ENCODE measurements at places on chromosomes 1 and 21.

GRCh38 chr1:203480525-203481084 is 5.0 kb downstream of the PRELP start:
- DNase-seq = peak; percentile 59

- DNase-seq = no peak
Measured at GRCh38 chr1:95415146-95415545, 181.1 kb downstream of the RWDD3 start.

DNA sequence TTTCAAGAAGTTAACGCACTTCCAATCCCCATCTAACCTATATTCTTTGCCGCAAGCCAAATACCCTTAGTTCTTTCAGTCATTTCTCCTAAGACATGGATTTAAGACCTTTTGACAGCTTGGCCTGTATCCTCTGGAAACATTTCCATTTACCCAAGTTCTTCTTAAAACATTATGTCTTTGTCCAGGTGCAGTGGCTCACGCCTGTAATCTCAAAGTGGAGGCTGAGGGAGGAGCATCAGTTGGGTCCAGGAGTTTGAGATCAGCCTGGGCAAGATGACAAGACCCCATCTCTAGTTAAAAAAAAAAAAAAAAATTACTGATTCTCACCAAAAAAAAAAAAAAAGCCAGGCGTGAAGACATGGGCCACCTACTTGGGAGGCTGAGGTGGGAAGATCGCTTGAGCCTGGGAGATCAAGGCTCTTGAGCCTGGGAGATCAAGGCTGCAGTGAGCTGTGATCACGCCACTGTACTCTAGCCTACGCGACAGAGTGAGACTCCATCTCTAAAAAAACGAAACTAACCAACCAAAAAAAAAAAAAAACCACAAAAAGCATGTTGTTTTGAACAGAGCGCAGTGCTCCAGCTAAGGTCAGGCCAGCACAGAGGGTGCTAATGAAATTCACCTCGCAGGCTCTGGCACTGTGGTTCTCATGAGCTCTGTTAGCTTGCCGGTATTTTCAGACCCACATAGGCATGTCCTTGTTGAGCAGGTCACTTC is 36.0 kb downstream of the NUAK2 start:
- DNase-seq = peak; percentile 73

- no peak for DNase-seq
Measured at GRCh38 chr1:237811633-237812032, 79.1 kb downstream of the ZP4 start.

GRCh38 chr1:90174246-90174645 is 179.3 kb downstream of the ZNF326 start:
- no peak for DNase-seq

DNA sequence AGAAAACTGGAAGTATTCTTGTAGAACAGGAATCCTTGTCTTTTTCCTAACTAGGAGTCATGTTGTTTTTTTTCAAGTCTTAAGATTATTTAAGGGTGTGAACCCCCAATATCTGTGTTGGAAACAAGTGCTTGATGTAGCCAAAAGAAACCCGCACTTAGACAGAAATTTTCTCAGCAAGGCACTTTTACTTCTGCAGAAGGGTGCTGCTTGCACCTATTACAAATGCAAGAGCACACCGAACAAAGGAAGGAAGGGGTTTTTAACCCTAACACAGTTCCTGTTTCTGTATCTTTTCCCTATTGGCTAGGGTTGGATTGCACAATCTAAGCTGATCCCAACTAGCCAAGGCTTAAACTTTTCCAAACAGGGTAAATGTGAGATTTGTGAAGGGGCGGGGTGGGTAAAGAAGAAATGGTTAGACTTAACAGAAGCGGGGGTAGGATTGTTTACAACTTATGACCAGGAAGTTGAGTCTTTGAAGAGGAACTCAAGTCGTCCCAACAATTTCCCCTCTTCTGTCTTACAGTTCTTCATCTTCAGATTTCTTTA is 75.1 kb downstream of the ZFYVE9 start:
- DNase-seq = no peak

- no peak for DNase-seq
Measured at GRCh38 chr1:3639397-3639911, 10.4 kb downstream of the WRAP73 start.

- DNase-seq = no peak
Measured at GRCh38 chr1:231663211-231663792, 36.7 kb downstream of the DISC1 start.
